ENCODE measurements at places on chromosomes 1 and 21. TPM values are rescaled to one million over a fixed set of nuclear protein-coding genes. Genes with fewer than 3 reads are reported as not detected.

GRCh38 chr1:116900471-116901365 lies 9.0 kb upstream of the PTGFRN start:
- DNase-seq, result no peak
- H3K36me3 ChIP-seq, result no peaks in the 10 kb centered on the region
- no peak overlapping the region for H3K27ac ChIP-seq
- no peak overlapping the region for H3K4me3 ChIP-seq
- no peaks in the 10 kb centered on the region for H3K27me3 ChIP-seq
- H3K4me1 ChIP-seq, result no peaks in the 10 kb centered on the region

DNA sequence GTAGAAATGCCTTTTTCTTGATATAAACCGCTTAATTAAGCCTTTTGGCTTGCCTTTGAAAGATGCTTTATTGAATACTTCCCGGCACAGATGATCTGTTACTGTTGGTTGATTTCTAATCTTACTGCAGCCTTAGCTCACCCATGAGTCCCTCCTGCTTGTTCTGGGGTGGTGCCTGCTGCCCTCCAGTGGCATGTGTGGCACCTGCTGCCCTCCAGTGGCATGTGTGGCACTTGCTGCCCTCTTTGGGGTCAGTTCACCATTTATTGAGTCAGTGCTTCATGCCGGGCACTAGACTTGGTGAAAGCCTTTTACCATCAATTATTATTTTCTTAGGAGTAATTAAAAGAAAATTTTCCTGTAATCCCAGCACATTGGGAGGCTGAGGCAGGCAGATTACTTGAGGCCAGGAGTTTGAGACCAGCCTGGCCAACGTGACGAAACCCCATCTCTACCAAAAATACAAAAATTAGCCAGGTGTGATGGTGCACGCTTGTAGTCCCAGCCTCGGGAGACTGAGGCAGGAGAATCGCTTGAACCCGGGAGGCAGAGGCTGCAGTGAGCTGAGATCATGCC lies 54.3 kb downstream of the ADARB1 start:
- H3K36me3 ChIP-seq, result no peaks in the 10 kb centered on the region
- H3K27ac ChIP-seq, result peak overlapping the region; percentile 16
- peak; percentile 56 for DNase-seq
- no peaks in the 10 kb centered on the region for H3K27me3 ChIP-seq
- H3K4me3 ChIP-seq, result no peak overlapping the region

DNA sequence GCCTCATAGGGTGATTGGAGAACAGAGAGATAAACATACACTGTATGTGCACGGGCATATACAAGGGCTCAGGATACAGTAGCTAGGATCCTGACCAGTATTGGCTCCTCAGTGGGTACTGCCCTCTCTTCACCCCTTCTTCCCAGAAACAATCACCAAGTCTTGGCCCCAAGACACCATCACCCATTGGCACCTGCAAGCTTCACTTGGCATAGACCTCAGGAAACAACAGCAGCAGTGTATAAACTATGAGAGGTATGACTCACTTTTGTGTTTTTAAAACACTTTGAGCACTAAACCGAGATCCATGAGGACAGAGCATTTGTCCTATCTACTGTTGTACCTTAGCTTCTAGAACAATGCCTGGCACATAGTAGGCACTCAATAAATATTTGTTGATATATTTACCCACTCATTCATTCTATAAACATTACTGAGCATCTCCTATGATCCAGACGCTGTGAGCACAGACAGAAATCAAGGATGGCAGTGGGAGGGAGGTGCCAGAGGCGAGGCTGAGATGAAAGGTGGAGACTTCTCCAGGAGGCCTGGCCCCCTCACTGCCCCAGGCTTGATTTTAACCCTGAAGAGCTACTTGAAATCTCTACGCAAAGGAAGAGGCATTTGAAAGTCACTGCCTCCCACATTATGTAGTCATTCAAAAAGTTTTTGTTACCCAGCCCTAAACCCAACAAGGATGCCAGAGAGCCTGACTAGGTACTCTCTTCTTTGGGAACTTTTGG lies 95.2 kb downstream of the CAMK2N1 start:
- H3K4me3 ChIP-seq, result no peak overlapping the region
- H3K27ac ChIP-seq, result no peak overlapping the region
- no peaks in the 10 kb centered on the region for H3K4me1 ChIP-seq
- no peak for DNase-seq

DNA sequence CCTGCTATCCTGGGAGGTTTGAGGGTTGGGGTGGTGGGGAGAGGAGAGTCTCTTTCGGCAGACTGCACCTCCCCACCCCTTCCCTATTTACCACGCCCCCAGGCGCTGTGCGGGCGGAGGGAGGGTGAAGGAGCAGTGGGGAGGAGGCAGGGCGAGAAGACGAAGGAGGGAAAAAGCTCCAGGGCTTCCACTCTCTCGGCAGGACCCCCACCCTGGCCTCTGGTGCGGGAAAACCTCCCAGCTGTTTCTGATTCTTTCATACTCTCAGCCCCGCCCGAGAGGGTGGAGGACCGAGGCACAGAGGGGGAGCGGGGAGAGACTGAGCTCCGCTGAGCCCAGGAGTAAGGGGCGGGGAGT lies 866 bp upstream of the WNT2B start:
- peak overlapping the region; percentile 90 for H3K4me3 ChIP-seq
- peaks cover 6% of the 10 kb centered on the region for H3K36me3 ChIP-seq
- H3K4me1 ChIP-seq, result peaks cover 9% of the 10 kb centered on the region
- DNase-seq, result no peak
- H3K27me3 ChIP-seq, result peaks cover 37% of the 10 kb centered on the region
- no peak overlapping the region for H3K27ac ChIP-seq

DNA sequence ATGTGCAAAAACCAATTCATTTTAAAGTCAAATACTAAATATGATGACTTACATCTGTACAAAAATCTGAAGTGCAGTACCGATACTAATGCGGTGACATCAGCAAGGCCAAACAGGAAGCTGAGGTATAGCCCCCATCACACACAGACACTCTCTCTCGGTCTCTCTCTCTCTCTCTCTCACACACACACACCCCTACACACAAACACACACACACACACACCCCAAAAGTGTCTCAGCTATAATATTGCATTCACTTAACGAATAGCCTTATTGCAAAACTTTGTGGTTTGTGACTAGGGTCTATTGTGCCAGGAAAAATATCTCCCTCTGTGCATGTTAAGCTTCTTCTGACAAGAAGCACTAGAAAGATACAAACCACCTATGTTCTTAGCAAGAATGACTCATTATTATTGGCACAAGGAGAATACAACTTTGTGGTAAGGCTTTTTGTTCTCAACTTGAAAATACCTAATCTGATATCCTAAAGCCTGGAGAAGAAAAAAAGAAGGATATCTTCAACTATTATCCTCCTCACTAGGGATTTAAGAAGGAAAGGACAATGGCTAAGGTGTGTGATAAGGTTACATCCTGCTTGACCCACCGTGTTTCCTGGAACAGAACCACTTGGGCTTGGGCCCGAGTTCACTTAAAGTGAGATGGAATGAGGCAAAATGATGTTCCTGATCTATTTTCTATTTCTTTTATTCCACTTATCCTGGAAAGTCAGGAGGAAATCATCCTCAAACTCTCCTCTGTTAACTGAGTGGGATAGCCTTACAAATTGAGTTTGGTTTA lies 107.1 kb downstream of the NIBAN1 start:
- H3K27me3 ChIP-seq, result no peaks in the 10 kb centered on the region
- peak overlapping the region; percentile 43 for H3K4me3 ChIP-seq
- H3K4me1 ChIP-seq, result peaks cover 39% of the 10 kb centered on the region
- H3K36me3 ChIP-seq, result peaks cover 8% of the 10 kb centered on the region

- peaks cover 27% of the 10 kb centered on the region for H3K27me3 ChIP-seq
- H3K27ac ChIP-seq, result no peak overlapping the region
- peaks cover 2% of the 10 kb centered on the region for H3K36me3 ChIP-seq
- DNase-seq, result no peak
- H3K4me1 ChIP-seq, result no peaks in the 10 kb centered on the region
- H3K4me3 ChIP-seq, result no peak overlapping the region
These were observed 59.0 kb upstream of the RAVER2 start for GRCh38 chr1:64685765-64686341.

- H3K4me3 ChIP-seq, result no peak overlapping the region
- no peak for DNase-seq
- no peak overlapping the region for H3K27ac ChIP-seq
- H3K27me3 ChIP-seq, result peaks cover 6% of the 10 kb centered on the region
- peaks cover 9% of the 10 kb centered on the region for H3K4me1 ChIP-seq
These were observed 5.2 kb upstream of the ERRFI1 start for GRCh38 chr1:8031176-8031785.

GRCh38 chr1:86435327-86435726 lies 11.4 kb downstream of the CLCA2 start:
- H3K36me3 ChIP-seq, result no peaks in the 10 kb centered on the region
- H3K4me1 ChIP-seq, result peaks cover 2% of the 10 kb centered on the region
- H3K4me3 ChIP-seq, result no peak overlapping the region
- DNase-seq, result no peak
- H3K27me3 ChIP-seq, result peaks cover 26% of the 10 kb centered on the region
- H3K27ac ChIP-seq, result no peak overlapping the region

GRCh38 chr21:45074048-45074817 lies at the start of gene ADARB1:
Gene ADARB1 (plus strand): TSS chr21:45074580. CDS start chr21:45171657, 97,077 bp downstream.
- H3K4me1 ChIP-seq, result peaks cover 31% of the 10 kb centered on the region
- H3K36me3 ChIP-seq, result peaks cover 2% of the 10 kb centered on the region
- no peaks in the 10 kb centered on the region for H3K27me3 ChIP-seq
- H3K4me3 ChIP-seq, result peak within 1 kb of the TSS; percentile 99

DNA sequence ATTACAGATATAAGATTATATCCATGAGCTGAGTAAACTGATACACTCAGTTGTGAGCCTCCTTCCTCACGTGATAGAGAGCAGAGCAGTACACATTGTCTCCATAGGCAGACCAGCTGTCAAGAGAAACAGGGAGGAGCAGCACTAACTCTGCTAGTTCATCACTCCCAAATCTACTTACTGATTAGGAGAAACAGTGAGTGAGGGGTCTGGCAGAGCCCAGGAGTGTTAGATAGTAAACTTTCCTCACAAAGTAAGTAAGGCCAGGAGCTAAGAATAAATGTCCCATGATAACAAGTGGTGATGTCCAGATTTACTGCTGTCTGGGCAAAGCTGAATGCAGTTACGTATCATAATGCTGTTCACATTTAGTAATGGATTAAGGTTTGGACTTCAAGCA lies 168.6 kb upstream of the KCNK2 start:
- no peak overlapping the region for H3K27ac ChIP-seq
- no peaks in the 10 kb centered on the region for H3K36me3 ChIP-seq
- H3K4me3 ChIP-seq, result no peak overlapping the region
- no peak for DNase-seq

- H3K27ac ChIP-seq, result no peak overlapping the region
- no peaks in the 10 kb centered on the region for H3K4me1 ChIP-seq
- DNase-seq, result no peak
- no peak overlapping the region for H3K4me3 ChIP-seq
- H3K36me3 ChIP-seq, result peaks cover 13% of the 10 kb centered on the region
These were observed 19.5 kb upstream of the CREG1 start for GRCh38 chr1:167573035-167573434.

- H3K4me1 ChIP-seq, result peaks cover 42% of the 10 kb centered on the region
- no peak for DNase-seq
- no peak overlapping the region for H3K27ac ChIP-seq
- peaks cover 2% of the 10 kb centered on the region for H3K36me3 ChIP-seq
- H3K4me3 ChIP-seq, result no peak overlapping the region
These were observed 15.6 kb downstream of the SMG7 start for GRCh38 chr1:183487674-183488442.

DNA sequence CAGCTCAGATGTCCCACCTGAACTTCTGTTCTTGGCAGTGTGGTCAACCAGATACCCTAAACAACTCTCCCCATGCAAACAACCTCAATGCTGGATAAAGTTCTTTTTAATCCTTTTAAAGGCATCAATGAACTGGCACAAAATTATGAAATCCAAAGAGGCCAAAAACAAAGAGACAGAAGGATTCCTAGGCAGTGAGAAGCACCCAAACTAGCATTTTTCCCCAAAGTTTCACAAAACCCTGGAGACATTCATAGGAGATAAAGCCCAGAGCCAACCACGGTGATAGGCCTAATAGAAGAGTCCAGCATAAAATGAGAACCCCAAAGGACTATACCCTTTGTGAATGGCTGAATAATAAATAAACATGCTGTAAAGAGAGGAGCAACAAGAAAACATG lies 50.7 kb downstream of the MATN1 start:
- no peaks in the 10 kb centered on the region for H3K36me3 ChIP-seq
- no peak overlapping the region for H3K4me3 ChIP-seq
- peaks cover 21% of the 10 kb centered on the region for H3K27me3 ChIP-seq
- H3K4me1 ChIP-seq, result no peaks in the 10 kb centered on the region
- H3K27ac ChIP-seq, result no peak overlapping the region
- DNase-seq, result no peak

DNA sequence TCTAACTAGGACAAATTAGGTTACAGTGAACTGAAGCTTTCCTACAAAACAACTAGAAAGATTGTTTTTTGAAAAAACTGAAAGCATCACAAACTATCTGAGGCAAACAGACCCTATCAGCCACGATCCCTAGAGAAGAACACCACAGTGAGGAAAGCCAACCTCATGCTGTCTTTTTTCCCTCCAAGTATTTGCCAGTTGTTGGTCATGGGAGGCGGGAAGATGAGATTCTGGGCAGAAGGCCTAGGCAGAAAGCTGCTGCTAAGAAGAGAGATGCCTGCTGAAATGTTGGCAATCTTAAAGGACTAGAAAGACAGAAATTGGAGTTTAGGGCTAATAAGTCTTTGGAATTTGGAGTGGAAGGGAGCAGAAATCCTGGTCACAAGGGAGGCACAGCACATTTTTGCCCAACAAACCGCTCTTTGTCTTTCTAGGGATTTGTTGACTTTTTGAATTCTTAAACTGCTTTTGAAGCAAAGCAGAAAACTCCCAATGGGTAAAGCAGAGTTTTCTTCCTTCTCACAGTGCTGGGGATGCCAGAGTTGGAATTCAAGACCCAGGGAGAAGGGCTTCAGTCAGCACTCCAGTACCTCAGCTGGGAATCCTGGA lies 83.9 kb downstream of the MT1HL1 start:
- DNase-seq, result no peak
- no peaks in the 10 kb centered on the region for H3K4me1 ChIP-seq
- H3K27me3 ChIP-seq, result no peaks in the 10 kb centered on the region
- no peak overlapping the region for H3K27ac ChIP-seq

DNA sequence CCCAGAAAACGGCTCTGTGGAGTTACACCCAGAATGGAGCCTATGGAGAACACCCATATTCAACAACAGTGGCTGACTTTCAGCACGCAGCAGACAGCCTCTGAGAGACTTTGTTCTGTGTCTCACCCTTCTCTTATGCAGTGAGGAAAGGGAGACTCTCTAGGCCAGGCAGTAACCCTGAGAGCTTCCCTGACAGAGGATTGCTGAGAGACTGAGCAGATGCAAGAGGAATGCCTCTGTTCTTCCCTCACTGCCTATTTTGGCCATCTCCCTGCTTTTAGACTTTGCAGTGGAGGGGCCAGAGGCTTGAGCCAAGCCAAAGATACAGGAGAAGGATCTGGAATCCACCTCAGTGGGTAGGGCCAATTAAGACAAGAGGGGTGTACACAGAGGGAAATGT lies 41.8 kb upstream of the SLC16A1 start:
- H3K36me3 ChIP-seq, result peaks cover 3% of the 10 kb centered on the region
- no peaks in the 10 kb centered on the region for H3K4me1 ChIP-seq
- no peak for DNase-seq
- no peak overlapping the region for H3K4me3 ChIP-seq

- H3K36me3 ChIP-seq, result peaks cover 2% of the 10 kb centered on the region
- H3K4me3 ChIP-seq, result no peak overlapping the region
- peaks cover 34% of the 10 kb centered on the region for H3K27me3 ChIP-seq
- no peak for DNase-seq
These were observed 55.7 kb downstream of the GIPC2 start for GRCh38 chr1:78101514-78101913.

FBXO28 gene
- total RNA-seq, result 22.2 TPM

LGR6 gene
- total RNA-seq, result 0.13 TPM

NPL gene
- total RNA-seq, result 3.0 TPM

COQ8A gene
- 30.7 TPM for total RNA-seq

UQCRH gene
- 91.0 TPM for total RNA-seq

OR2T10 gene
- not detected for total RNA-seq

SYDE2 gene
- 2.7 TPM for total RNA-seq

DISC1 gene
- total RNA-seq, result 16.2 TPM

S100A10 gene
- 317 TPM for total RNA-seq
